Muscle of back (tissue), 13 donors: ENCODE measurements at places on chromosomes 5 and 9.

DNA sequence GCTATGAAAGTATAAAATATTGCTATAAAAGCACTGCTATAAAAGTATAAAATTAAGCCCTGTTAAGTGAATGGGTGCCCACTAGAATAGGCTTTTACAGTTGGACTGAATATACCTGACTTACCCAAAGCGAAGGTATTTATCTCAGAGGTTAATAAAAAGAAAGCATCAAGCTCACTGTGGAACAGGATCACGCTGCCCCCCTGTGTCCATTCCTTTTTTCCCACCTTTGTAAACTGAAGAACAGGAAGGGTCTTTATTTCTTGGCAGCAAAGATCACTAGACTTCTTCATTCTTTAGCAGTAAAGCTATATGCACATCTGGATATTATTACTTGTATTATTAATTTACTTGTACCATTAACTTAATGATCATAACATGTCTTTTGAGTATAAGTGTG, 22.1 kb upstream of the PLPP6 start:
- no peak for DNase-seq

GRCh38 chr5:78287833-78288232, 6.7 kb downstream of the AP3B1 start:
- DNase-seq = no peak

DNA sequence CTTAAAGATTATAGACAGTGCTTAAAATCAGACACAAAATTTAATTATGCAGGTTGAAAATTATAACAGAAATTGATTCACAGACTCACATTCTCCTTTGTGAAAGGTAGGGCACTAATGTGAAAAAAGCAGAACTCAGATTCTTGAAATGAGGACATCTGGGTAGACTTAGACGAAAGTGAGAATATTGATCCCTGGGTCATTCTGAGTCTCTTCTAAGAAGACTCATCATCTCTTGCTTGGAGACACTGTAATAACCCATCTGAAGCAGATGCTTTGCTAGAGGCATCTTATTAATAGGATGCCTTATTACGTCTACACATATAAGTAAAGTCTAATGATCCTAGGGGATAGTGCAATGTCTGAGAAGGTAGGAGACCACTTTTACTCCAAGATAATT, 274.4 kb downstream of the HINT1 start:
- no peak for DNase-seq

- peak; percentile 5 for DNase-seq
Measured at GRCh38 chr5:113950186-113950585, 411.7 kb upstream of the KCNN2 start.

DNA sequence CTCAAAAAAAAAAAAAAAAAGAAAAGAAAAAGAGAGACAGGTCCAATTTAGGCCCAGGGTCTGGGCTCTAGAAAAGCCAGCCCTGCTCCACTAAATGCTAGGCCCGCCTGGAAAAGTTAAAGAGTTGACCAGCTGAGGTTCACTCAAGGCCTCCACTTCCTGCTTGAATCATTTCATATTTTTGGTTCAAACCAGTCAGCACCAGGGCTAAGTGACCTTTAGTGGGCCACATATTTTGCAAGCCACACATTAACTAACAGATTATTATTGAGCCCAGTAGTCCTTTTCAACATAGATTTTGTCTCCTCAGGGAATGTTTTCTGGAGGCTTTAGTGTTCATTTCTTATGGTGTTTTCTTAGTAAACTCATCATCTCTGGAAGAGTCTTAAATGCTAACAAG, 156.6 kb downstream of the TLR4 start:
- no peak for DNase-seq

- no peak for DNase-seq
Measured at GRCh38 chr9:134912126-134912840, 5.4 kb downstream of the FCN1 start.

- DNase-seq = peak; percentile 63
Measured at GRCh38 chr5:98905857-98906688, 22.7 kb downstream of the CHD1 start.

DNA sequence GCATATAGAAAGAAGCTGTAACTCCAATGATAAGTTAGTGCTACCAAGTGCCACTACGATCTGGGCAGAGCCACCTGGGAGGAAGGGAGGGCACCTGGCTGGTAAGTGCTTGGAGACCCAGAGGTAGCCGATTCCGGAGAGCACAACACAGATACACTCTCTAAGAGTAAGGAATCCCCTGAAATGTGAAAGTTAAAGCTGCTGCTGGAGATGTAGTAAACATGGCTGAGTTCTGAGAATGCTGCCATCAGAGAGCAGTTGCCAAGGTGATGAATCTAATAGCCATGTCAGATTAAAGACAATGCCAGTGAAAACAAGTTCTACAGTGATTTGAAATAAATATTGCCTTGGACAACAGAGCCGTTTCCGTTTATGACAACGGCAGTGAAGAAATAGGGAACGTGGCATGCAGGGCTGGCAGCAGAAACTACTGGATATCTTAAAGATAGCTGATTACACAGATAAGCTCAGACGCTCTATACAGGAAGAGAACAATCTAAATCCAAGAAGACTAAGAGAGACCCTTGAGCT, 561.2 kb upstream of the C9orf72 start:
- DNase-seq = no peak

DNA sequence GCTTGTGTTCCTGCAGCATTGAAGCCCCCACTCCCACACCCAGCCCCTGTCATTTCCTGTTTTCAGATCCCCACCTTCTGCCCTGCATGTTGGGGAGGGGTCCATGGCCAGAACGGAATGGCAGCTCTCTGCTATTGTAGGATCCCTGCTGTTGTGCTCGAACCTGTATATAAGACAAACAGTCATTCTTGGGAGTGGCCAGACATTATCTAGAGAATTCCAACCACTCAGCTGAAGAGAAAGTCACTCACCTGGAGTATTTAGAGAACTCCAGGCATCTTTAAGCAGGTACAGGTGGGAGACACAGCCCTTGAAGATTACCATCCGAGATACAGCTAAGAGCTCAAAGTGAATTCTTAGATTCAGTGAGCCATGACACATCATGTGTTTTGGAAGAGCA, 96.1 kb downstream of the C9orf152 start:
- DNase-seq = no peak

- DNase-seq = no peak
Measured at GRCh38 chr5:125579182-125579581, 832.7 kb upstream of the ZNF608 start.

- DNase-seq = no peak
Measured at GRCh38 chr5:177476531-177477233, 3.2 kb upstream of the DBN1 start.

DNA sequence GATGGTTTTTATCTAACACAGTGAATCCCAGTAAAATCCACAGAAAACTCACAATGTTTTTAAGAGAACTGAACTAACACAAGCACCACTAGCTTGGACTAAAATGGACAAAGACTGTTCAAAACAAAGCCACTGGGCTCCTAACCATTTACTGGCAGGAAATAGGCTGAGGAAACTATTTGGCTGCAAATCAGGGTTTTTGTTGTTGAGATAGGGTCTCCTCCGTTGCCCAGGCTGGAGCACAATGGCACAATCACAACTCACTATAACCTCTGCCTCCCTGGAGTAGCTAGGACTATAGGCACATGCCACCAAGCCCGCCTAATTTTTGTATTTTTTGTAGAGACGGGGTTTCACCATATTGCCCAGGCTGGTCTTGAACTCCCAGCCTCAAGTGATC, 99.7 kb downstream of the THBS4 start:
- no peak for DNase-seq

- no peak for DNase-seq
Measured at GRCh38 chr9:117543089-117543488, 128.2 kb upstream of the ASTN2 start.

DNA sequence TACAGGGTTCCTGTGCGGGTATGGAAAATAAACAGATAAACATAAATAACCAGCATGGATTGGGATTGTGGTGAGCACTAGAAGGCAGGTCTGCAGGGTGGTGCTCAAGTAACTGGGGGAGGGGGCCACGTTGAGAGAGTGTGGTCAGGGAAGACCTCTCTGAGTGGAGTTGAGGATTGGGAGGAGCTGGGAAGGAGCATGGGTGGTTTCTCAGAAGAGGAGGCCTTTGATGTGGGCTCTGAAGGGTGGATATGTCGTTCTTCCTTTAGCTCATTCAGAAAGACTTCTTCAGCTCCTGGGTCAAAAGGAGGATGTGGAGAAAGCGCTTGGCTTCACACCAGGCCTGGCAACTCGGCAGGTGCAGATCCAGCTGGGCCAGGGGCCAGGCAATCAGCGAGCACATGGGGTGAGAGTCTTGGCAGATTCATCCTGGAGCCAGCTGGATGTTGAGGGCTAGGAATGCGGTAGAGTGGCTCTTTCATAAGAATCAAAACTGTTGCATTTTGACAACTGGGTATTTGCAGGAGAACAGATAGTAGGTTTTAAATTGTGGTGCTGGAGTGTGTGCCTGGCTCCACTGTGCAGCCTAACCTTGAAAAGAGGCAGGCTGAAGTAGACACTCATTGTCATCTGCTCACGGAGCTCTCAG, 71.7 kb downstream of the PCSK5 start:
- DNase-seq = peak; percentile 67

- no peak for DNase-seq
Measured at GRCh38 chr9:128121924-128122808, 5.4 kb downstream of the PTGES2 start.

DNA sequence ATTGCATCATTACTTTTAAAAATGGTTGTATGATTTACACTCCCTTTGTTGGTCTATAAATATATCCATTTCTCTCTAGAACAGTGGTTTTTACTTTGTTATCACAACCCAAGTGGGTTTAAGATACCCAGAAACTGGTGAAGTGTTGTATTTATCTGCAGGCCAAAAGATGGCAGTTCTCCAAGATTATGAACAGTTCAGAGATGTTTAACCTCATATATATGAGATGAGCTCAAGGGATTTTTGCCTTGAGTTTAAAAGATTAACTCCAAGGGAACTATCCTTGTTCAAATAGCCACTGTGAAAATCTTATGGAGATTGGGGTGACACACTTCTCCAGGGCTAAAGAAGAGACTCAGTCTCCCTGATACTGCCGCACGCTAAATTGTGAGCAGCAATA, 572.6 kb downstream of the TLE4 start:
- DNase-seq = no peak

DNA sequence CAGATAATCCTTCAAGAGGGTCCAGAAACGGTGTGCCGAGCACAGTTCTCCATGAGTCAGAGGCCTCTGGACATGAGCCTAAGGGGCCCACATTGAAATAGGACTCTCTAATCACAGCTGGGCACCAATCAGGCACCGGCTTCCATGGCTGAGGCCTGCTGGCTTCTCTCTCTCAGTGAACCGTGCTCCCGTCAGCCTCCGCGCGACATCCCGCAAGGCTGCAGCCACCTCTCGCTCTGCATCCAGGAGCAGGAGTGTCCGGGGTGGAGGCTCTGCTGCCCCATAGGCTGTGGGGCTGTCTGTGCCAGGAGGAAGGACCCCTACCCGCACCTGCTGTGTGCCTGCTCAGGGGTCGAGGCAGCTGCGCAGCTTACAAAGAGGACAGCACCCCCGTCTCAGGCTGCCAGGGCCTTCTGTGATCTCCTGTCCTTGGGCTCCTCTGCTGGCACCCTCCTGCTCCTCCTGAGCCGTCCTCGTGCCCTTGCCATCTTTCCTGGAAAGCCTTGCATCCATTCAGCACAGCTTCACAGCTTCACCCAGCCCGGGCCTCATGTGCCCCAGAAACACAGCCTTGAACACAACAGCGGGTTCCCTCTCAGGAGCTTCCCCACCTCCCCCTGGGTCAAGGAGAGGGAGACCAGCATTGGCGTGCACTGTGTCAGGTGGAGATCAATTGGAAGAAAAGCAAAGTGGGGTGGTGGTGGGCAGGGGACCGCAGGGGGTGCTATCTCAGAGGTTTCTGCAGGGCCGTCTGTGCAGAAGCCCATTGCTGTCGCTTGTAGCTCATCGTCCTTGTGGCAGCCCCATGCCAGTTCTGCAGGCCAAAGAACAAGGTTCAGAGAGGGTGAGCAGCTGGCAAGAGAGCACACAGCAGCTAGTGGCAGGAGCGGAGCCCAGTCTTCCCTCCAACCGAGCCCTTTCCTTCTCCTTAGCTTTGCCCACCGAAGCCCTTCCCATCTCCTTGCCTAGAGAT, 22.8 kb upstream of the FCN1 start:
- DNase-seq = no peak

- peak; percentile 75 for DNase-seq
Measured at GRCh38 chr9:72592502-72593403, 71.3 kb downstream of the TMC1 start.

GRCh38 chr9:107554636-107555035, 65.1 kb upstream of the KLF4 start:
- DNase-seq = no peak

- DNase-seq = no peak
Measured at GRCh38 chr9:107833295-107833694, 343.7 kb upstream of the KLF4 start.

DNA sequence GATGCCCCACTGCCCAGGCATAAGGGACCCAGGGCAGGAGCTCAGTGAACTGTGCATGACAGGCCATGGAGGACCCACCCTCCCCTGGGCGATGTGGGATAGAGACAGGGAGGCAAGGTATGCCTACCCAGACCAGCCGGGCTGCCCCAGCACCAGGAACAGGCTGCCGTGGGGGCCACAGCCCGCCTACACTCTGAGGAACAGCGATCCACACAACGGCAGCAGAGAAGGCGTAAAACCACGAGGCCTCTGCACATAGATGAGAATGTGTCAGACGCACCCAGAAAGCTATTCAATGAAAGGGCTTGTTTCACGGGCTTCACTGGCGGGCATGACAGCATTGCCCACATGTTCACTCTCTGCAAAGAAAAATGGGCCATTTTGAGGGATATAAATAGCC, 49.5 kb downstream of the SEMA4D start:
- DNase-seq = no peak

DNA sequence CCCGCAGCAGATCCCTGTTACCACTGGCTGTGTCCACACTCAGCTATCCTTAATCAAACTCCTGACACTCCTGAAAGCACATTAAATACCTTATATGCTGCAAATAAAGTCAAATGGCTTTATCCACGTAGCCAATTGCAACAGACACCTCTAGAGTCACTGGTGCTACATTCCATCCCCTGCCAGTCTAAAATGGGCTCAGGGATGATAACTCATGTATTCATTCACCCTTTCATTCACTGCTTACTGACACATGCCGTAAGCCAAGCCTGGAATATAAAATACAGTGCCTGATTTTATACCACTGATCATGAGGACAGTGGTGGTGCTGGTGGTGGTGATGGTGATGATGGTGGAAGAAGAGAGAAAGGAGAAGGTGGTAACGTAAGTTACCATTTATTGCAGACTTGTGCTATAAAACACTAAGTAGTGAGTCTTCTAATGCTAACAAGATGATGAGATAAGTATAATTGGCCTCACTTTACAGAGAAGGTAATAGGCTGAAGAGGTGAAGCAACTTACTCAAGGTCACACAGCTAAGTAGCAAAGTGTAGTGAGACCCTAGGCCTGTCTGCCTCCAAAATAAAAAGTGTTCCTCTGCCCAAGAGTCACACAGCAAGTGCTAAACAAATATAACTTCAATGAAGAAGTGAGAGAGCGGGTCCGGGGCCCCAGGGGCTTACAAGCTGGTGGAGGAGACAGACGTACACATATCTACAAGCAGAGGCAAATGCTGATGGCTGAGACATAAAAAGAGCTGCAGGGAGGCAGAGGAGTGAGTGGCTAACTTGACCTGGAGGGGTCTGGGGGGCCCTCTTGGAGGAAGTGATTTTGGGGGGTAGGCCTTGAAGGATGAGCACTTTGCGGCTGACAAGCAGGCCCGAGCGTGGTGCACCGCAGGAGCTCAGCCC, 1.2 kb downstream of the TTLL11 start:
- DNase-seq = no peak
